ENCODE measurements at places on chromosomes 5 and 9. TPM values are rescaled to one million over a fixed set of nuclear protein-coding genes. Genes with fewer than 3 reads are reported as not detected.

RRAGA gene
- 56.8 TPM for total RNA-seq

GRCh38 chr5:95969651-95970358 is 8.2 kb upstream of the ELL2 start:
- DNase-seq = no peak

DNA sequence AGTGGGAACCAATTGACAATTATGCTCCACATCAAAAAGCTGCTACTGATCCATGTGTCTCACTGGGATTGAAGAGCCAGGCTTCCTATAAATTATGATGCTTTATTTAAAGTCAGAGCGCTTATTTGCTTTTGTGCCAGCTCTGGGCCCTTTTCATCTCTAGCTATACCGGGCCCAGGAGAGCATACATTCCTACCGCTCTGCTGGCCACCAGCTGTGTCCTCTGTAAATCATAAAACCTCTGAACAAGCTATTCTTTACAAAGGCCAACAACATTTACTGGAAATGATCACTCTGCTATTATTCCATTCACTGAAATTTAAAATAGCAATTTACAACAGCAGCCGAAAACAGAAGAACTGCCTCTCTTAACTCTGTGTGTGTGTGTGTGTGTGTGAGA is 86.6 kb downstream of the ZNF608 start:
- no peak for DNase-seq

- no peak for DNase-seq
Measured at GRCh38 chr9:126692759-126693427, 79.2 kb downstream of the LMX1B start.

PROB1 gene
- total RNA-seq = 9.3 TPM

Measured in activated T-helper 1 cell treated with anti-CD3 and anti-CD28 coated beads, Interleukin-12 subunit alpha, Interleukin-12 subunit beta, Interleukin-2, Interleukin-4 antibody, amounts not matched to agents 30 ng/mL and 10 ng/mL and 1 ng/mL, durations not matched to agents 14 hours and 24 hours and 36 hours (primary cell).